ENCODE measurements at places on chromosomes 7 and 10.

GRCh38 chr7:33399528-33400213 is 270.3 kb downstream of the BBS9 start:
- no peak for DNase-seq

GRCh38 chr10:6061056-6061455 is 1.1 kb downstream of the IL2RA start:
- no peak for DNase-seq

DNA sequence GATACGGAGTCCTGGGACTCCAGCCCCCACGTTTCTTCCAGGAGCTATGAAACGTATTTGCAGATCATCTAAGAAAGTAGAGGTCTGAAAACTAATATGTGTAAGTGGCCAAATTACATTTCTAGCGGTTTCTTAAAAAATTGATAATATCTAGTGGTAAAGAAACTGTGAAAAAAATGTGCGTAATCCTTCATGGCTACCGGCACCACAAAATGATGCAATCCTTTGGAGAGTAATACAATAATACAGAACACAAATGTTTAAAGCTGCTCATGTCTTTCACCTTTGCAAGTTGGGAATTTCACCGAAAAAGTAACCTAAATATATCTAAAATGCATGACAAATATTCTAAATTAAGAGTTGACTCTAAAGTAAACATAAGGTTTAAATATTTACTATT is 742.1 kb downstream of the GRID1 start:
- DNase-seq: no peak

- no peak for DNase-seq
Observed at GRCh38 chr7:137482466-137482865, 138.9 kb upstream of the PTN start.

- DNase-seq: no peak
Observed at GRCh38 chr10:47408606-47409005, 24.5 kb upstream of the ZNF488 start.

DNA sequence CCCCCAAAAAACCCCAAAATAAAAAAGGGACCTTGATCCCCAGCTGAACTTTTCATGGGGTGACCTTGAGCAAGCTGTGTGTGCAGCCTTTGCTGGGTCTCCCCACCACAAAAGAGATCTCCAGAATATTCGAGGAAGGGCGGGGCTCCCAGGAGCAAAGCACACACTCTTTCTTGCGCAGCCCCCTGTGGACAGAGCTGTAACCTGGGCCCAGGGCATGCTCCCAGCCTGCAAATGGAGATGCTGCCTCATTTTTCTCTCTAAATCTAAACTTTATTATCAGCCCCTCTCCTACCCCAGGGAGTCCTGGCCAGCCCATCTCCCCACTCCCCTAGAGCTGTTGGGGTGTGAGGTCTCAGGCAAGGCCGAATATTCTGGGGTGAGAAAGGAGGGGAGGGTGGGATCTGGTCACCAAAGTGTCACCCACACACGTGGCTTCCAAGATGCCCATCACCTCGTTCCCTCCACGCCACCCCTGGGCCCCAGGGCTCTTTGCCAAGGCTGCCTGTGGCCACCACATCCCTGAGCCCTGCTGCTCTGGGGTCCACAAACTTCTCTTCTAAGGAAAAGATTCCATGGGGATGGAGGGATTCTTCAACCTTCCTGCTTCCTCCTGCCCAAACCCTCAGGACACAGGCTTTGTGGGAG is 1.7 kb upstream of the CALML3 start:
- no peak for DNase-seq

Data from HCEC 1CT (cell line).